GOT3 (cell line): ENCODE measurements at places on chromosomes 1 and 21.

DNA sequence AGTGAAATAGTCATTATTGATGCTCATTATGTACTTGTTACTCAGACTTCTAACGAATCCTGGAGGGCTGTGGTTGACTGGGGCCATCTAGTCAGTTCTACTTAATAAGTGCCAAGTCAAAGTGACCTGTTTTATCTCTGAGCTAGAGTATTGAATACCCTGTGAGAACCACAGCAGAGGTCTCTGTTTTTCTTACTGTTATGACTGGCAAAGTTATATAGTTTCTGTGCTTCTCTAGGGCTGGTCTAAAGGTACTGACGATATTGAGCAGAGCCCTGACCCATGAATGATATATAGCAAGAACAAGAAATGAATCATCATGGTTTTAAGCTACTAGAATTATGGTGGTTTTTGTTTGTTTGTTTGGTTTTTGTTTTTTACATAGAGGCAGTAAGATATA is 555.8 kb downstream of the PLA2G4A start:
- DNase-seq = no peak

- DNase-seq = peak; percentile 66
Observed at GRCh38 chr1:152048416-152049009, 11.7 kb upstream of the S100A11 start.

DNA sequence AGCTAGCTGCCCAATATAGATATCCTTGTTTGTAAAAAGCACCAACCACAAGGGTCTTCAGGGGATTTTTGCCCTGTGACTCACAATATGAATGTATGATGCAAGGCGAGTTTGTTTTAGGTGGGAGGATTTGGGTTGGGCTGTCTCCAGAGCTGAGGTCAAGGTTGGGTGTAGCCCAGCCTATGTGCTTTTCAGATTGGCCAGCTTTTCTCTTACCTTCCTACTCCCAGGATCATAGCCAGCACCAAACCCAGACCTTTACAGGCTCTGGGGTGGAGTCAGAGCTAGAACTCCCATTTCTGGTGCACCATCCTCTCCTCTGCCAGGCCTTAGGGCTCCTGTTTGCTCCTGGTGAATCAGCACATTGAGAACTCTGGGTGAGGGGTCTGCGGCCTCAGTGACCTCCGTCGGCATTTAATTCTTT is 55.6 kb upstream of the GCLM start:
- DNase-seq = no peak

DNA sequence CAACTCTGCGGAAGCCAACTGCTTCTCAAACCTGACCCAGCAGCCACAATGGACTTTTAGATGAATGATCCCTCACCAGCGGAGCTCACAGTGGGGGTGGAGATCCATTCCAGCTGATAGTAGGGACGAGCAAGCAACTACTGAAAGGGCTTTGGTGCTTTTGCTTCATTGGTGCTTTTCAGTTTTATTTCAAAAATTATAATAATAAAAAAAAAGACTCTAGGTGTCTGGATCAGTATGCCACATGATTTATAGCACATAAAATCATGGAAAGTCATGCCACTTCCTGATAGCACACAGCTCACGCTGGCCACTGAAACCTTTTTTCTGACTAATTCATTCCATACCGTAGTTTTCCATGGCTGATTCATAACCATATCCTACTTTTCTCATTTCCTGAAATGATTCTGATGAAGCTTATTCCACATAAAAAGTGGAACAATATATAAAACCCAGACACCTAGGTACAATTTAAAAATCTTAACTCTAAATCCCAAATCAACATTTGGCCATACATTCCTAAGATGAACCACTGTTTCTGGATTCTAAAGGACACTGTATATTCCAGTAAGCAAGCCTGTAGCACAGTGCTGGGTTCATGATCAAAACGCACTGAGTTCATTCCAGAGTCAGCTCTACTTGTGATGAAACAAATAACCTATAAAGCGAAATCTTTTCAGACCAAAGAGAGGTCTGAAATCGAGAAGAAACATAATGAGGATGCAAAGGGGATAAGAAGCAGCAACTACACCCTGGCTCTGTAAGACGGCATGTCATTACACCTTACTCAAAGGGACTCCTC is 41.3 kb upstream of the KCNE1 start:
- no peak for DNase-seq

GRCh38 chr1:96208428-96208827 is 513.2 kb upstream of the PTBP2 start:
- DNase-seq = no peak

- DNase-seq = no peak
Observed at GRCh38 chr1:24609949-24610517, 33.1 kb upstream of the SRRM1 start.

DNA sequence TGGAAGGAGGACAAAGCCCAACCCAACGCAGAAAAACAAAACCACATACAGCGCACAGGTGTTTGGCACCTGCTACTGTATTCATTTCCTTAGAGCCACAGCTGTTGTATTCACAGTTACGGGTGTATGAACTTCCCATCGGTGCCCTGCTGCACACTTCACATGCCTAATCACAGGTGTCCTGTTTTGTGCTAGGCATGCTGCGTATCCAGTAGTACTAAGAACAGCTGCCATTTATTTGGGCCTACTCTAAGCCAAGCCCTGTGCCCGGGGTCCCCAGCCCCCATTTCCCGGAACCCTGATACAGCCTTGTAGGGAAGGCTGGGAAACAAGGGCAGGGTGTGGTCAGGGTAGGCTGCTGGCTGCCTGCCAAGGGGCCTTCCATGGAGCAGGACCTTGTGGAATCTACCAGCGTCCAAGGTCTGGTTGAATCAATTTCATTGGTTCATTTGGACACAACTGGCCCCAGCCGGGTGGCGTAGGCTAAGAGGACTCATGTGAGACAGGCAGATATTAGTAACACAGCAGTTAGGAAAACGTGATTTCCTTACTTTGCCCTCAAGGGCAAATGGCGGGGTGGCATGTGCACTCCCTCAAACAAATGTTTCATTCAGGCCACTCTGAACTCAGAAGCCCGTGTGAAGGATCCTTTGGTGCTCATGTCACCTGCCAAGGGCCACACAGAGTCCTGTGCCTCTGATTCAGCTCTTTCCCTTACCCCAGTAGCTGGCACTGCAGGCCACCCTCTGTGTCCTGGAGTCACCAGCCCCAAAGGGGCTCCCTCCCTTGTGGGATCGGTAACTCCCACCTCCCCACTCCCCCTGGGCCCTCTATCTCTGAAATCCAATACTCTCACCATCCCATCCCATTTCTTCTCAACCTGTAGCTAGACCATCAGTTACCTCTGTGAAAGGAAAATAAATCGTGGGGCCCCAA is 986 bp upstream of the RNF186 start:
- DNase-seq = no peak

DNA sequence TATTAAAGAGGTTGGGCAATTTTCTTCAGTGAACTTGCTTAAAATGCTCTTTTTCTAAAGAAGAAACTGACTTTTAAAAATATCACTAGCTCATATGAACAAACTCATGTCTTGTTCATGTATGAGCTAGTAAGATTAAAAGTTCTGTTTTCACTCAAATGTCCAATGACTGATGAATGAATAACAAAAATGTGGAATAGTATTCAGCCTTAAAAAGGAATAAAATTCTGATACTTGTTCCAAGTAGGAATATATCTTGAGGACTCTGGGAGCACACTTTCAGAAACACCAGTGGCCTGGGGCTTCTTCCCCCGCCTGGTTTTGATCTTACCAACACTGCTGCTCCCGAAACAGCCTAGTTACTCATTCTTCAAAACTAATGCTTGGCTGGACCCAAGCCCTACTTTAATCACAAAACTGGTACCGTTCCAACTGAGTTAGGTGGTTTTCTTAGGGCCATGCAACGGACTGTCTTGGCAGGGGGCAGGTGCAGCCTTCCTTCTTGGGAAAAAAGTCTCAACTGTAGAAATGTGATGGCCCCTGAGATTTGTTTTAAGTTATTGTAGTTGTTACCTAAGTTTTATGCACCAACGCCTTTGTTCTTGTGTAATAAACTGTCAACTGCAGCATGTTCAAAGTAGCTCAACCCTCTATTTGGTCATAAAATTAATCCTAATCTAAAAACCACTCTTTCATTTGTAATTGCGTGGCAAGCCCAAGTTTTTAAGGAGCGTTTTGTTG is 116.0 kb downstream of the ETS2 start:
- DNase-seq = no peak

- no peak for DNase-seq
Observed at GRCh38 chr1:71231751-71232150, 150.9 kb upstream of the ZRANB2 start.

DNA sequence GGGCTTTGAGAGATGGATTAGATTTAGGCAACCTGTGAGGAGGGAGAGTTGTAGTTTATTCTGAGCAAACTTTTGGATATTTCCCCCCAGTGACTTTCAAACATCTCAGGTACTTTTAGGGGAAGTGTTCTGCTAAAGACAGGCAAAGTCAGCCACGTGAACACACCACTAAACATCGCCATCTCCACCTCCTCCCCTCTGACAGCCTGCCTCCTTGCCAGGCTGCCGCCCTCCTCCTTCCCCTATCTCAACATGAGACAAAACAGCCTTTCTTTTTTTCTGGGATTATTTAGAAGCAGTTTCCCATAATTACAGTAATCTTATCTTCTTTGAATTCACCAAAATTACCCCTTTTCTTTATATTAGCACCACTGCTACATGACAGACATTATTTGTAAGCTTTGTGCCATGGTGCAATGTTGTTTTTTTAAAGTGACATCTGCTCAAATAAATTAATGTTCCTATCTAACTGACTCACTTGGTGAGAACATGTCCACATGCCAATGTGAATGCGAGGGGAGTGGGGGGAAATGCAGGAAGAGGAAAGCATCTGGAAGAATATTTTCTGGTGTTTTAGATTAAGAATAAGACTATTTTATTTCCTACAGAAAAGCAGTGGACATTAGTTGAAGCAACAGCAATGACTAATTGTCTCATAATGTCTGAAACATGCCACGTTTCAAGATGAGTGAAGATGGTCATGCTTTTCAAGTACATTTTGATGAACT is 147.8 kb upstream of the ATP1B1 start:
- no peak for DNase-seq

- DNase-seq = no peak
Observed at GRCh38 chr1:169250795-169251194, 116.8 kb downstream of the NME7 start.

DNA sequence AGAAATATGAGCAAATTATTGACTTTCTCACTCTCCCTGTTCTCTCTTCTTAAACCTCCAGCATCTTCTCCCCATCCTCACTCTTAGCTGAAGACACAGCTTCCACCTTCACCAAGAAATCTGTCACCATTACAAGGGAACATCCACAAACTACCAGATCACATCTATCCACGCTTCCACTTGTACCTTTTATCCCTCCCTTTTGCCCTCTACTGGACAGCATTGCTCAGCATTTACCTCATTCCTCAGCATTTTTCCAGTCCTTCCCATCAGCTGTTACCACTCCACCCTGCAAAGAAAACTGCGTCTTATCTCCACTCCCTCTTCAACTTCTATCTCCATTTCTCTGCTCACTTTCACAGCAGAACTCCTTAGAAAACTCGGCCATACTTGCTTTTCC is 42.6 kb downstream of the KCNJ6 start:
- DNase-seq = no peak

DNA sequence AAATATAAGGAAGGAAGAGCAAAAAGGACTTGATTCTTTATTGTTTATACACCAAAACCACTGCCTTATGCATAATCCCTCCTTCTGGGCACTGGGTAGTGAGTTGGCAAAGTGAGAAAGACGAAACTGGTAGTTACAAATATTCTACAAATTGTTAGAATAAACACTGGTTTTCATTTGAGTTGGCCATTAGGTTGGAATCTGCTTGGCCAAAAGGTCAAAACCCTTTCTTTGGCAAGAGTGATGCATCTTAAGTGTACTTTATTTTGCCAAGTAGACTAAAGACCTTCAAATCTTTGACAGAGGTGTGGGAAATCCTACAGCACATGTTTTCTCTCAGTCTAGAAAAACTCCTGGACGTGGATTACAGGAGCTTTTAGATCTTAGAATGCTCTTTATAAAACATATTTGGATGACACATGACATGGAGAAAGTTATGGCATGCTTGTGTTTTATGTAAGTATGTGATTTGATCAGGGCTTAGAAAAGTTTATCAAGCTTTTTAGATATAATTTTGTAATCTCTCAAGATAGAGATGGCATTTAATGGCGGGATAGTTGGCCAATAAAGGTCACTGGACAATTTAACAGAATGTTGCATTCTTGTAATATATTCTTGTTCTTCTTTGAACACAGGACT is 120.9 kb downstream of the ROR1 start:
- DNase-seq = no peak

DNA sequence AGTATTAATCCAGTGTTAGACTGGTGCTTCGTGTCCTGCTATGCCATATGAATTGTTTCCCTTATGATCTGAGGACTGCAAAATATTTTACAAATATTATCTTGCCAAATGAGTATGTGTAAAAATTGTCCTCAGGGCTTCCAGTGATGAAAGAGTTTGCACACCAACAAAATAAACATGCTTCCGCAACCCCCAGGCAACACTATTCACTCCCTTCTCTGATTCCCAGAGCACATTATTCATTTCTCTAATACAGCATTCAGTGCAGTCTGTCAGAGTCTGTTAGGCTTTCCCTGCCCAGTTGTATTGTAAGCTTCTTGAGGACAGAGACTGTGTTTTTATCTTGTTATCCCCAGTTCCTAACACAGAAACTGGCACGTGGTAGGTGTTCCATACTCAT is 409.9 kb upstream of the C1orf87 start:
- DNase-seq = no peak

- no peak for DNase-seq
Observed at GRCh38 chr1:203476216-203476814, 709 bp downstream of the PRELP start.

DNA sequence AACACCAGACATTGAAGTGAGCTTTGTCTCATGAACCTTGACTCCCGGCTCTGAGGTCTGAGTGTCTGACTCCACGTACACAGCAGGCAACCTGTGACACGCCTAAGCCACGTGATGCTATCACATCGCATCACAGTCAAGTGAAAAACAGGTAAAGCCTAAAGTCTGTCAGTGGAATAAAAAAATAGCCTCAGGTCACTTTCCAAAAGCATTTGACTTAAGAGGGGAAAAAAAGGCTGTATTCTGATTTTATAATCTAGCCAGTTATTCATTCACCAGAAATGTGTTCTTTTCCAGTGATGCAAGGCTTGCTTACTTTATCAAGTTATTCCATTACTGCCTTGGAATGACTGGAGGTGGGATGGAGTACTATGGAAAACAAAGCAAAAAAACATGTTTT is 163.2 kb upstream of the HMCN1 start:
- DNase-seq = no peak

DNA sequence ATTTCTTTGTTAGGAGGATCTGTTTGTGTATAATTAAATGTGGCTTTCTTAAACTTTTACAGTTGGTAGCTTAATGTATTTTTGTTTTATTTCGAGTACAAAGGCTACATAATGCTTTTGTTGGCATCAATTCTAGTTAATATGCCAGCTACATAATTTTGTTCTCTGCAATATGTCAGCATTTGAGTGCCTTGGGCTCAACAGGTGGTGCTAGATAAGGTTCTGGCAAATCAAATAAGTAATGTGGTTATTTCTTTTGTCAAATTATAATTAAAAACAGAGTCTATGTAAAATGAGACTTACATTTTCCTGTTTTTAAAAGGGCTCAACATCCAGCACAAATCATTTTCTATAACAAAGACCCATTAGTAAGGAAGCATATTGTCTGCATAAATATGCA is 410.6 kb upstream of the NR5A2 start:
- no peak for DNase-seq

GRCh38 chr1:223802602-223803001 is 43.1 kb downstream of the TP53BP2 start:
- no peak for DNase-seq

GRCh38 chr1:195831789-195832188 is 776.5 kb downstream of the KCNT2 start:
- no peak for DNase-seq
